ENCODE measurements at places on chromosomes 1 and 21. TPM values are rescaled to one million over a fixed set of nuclear protein-coding genes. Genes with fewer than 3 reads are reported as not detected.

GRCh38 chr1:6265151-6265550, 4.3 kb upstream of the GPR153 start:
- H3K4me1 ChIP-seq, result peaks cover 3% of the 10 kb centered on the region
- DNase-seq, result no peak
- no peak overlapping the region for H3K27ac ChIP-seq

DNA sequence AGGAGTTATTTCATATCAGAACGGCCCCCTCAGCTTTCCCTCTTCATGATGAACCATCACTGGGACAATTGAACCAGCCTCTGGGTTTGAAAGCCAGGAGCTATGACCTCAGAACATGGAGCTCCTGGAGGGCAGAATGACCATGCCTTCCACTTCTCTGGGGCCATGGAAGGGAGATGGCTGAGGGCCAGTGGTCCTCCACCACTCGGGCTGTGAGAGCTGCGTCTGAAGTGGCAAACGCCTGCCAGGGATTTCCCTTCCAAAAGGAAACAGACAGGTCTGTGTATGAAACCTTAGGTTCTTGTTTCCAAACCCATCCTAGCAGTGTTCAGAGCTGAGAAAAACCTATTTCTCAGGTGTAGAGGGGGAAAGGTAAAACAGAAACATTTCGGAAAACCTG, 22.5 kb downstream of the PKP1 start:
- no peaks in the 10 kb centered on the region for H3K27me3 ChIP-seq
- no peak overlapping the region for H3K4me3 ChIP-seq
- H3K36me3 ChIP-seq, result no peaks in the 10 kb centered on the region
- no peak overlapping the region for H3K27ac ChIP-seq

DNA sequence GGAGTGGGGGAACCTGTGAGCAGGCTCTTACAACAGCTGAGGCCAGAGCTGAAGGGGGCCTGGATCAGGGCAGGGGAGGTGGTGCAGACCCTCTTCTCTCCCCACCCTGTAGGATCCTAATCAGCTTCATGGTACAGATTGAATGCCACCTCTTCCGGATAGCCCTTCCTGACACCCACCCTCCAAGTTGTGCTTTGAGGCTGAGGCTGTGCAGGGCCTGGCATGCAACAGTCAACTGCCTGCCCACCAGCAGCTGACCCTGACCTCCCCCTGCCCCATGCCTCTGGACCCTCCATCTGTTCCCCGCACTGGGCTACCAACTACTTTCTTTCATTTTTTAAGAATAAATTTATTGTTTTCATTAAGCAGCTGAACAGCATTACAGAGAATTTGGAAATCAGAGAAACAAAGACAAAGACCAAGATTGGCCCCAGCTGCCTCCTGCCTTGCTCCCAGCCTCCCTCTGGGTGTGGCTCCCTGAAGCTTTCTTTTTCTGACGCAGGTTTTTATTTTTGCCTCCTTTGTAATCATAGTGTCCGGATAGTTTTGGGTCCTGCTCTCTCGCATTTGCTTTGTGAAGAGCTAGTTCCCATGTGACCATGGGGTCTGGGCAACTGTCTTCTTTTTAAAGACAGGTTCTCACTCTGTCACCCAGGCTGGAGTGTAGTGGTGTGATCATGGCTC, 12.8 kb downstream of the ZNF362 start:
- H3K36me3 ChIP-seq, result no peaks in the 10 kb centered on the region
- DNase-seq, result no peak
- no peaks in the 10 kb centered on the region for H3K27me3 ChIP-seq
- no peak overlapping the region for H3K4me3 ChIP-seq

KPNA6 gene
- total RNA-seq, result 69.2 TPM

CACNA1S gene
- 0.55 TPM for total RNA-seq
